ENCODE measurements at places on chromosomes 12 and 14.

DNA sequence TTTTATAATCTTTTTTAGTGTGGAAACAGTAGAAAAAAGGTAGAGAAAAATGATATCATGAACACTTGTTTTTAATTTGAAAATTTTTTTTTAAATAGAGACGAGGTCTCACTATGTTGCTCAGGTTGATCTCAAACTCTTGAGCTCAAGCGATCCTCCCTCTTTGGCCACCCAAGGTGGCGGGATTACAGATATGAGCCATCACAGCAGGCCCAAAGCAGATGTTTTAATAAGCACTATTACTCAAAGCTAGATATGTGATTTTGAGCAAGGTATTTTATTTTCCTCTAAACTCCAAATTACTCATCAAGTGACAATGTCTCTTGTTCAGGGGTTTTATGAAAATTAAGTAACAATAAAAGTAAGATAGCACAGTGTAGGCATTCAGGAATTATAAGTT, 10.7 kb upstream of the WDR89 start:
- no peak for DNase-seq

- no peak for DNase-seq
Observed at GRCh38 chr12:80813820-80814219, 97.1 kb downstream of the MYF5 start.

DNA sequence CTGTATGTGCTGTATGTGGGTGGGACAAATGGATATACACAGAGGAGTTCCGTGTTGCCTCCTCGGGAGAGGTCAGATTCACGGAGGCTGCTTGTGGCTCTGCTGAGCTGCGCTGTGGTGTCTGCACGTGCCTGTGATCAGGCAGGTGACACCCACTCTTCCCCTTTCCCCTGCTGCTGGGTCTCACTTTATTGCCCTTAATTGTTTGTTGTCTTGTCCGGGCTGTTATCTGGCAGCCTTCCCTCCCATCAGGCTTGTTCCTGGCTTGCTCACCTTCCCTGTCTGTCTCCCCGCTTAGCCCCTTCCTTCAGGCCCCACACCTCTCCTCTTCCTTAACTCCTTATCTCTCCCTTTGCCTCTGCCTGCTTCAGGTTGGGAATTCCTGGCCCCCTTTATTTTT, 13.5 kb downstream of the WNT5B start:
- peak; percentile 56 for DNase-seq

DNA sequence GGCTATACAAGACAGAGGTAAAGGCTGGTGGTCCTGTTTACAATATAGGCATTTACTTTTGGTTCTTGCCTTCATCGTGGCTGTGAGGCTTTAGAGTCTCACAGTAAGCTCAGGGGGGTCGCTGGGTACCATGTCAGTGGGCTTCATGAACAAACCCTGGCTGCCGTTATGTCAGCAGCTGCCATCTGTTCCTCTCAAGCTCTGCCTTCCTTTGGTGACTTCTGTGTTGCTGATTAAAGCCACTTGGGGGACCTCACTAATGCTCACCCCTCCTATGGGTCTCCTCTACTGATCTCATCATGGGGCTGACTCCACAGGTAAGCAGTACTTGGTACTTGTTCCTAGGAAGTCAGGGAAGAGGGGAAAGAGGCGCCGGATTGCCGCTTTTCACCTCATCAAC, 268.7 kb downstream of the TTC6 start:
- peak; percentile 29 for DNase-seq

- peak; percentile 55 for DNase-seq
Observed at GRCh38 chr12:71465796-71466195, 26.2 kb downstream of the LGR5 start.

- no peak for DNase-seq
Observed at GRCh38 chr12:118312578-118312977, 60.1 kb downstream of the TAOK3 start.

- DNase-seq = no peak
Observed at GRCh38 chr14:89723930-89724627, 230.5 kb downstream of the EFCAB11 start.

DNA sequence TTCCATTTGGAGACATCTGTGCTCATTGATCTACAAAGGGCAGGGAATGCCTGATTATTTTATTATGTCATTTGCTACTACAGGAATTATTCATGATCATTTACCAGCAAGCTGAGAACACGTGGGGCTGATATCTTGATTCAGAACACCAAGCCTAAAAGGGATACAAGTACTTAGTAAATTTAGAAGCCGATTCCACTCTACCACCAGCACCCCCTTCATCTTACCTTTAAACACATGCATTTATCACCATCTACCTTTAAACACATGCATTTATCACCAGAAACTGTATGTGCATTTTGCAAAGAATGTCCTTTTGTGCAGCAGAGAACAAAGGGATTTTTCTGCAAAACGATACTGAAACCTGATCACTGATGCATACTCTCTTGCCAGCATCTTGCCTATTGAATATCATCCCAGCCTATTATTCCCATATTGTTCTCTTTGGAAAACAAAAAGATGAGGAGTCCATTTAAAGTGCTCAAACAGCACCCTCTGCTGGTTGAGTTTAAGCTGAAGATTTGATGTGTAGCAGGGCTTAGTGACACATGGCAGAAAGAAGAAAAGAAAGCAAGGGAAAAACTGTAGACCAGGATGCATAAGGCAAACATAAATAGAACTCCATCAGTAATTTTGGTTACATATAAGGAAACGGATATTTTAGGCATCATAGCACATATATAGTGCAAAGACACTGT, 132.6 kb upstream of the PLEKHG7 start:
- peak; percentile 92 for DNase-seq

GRCh38 chr12:14601692-14602478, 34.2 kb upstream of the PLBD1 start:
- no peak for DNase-seq

DNA sequence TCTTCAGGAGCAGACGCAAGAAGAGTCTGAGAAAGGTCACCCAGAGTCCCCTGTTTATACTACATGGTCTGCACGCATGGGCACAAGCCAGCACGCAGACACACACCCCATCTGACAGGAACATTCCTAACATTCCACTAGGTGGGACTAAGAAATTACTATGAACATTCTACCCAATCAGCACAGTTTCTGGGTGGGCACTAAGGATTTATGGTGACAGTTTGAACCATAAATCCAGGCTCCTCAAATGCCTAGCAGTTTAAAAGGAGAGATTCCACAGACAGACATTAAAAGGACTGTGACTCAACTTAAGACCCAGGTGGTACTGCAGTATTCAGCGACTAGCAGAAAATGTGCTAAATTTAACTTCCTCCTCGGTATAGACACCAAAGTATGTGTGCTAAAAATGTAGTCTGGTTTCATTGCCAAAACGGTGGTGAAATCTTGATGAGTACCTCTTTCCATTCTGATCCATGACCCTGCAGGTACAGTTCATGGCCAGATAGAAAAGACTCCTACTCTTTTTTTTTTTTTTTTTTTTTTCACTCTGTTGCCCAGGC, 16.2 kb downstream of the ABHD4 start:
- no peak for DNase-seq

GRCh38 chr12:94211021-94211420, 62.6 kb downstream of the PLXNC1 start:
- DNase-seq = no peak

DNA sequence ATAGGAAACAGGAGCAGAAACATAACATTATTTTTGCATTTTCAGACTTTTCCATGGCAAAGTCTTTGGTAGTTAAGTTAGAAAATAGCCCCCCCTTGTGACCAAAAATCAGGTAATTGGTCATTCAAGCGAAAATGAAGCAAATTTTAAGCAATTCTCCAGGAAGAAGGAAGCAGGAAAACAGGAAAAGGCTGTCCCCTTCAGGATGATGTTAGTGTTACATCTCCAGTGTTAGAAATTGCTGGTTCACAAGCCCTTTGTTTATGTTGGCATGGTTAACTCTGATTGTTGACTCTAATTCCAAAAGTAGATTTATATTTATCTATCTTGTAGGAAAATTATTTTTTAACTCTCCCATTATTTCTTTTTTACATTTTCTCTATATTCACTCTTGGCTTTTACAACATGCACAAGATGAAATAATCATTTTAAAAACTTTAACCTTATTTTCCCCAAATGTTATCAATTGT, 18.8 kb upstream of the GAS2L3 start:
- peak; percentile 92 for DNase-seq

GRCh38 chr14:49362916-49363315, 223.3 kb downstream of the RPS29 start:
- DNase-seq = no peak

- DNase-seq = no peak
Observed at GRCh38 chr12:7758766-7759140, 6.3 kb upstream of the NANOGNB start.

GRCh38 chr12:101267111-101267510, 12.8 kb upstream of the UTP20 start:
- DNase-seq = no peak

DNA sequence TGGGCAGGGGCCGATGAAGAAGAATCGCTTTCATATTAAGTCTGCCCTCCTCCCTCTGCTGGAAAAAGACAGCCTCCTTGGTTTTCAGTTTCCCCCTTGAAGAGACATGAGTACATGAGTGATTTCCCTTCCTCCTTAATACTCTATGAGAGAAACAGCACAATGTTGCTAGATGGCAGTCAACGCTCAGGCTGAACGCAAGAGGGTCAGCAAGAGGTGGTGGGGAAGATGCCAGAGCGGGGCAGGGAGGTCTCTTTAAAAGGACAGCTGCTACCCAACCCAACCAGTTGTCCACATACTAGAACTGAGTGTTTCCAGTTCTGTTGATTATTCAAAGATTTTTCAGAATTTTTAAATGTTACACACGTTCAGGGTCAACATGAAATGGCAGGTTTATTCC, 22.8 kb downstream of the CRACR2A start:
- DNase-seq = no peak

- no peak for DNase-seq
Observed at GRCh38 chr12:98260276-98260675, 255.1 kb upstream of the TMPO start.

DNA sequence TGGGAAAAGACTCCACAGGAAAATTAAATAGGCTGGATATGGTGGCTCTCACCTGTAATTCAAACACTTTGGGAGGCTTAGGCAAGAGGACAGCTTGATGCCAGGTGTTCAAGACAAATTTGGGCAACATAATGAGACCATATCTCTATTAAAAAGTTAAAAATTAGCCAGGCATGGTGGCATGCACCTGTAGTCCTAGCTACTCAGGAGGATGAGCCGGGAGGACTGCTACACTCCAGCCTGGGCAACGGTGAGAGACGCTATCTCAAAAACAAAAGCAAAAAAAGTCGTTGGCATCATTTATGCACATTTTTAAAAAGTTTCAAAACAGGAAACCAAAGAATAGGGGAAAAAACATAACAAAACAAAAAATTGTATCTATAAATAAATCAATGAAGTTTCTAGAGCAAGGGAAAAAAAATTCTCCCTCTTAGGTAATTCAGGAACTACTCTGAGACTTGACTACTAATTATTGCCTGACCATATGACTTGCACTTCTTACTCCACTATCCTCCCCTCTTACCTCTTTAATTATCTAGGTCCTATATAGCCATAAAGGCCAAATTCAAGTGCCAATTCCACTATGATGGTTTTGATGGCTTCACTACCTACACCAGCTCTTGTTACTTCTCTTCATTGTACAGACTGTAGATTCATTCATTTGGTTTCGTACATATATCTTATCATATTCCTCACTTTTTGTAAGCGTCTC, 1.6 kb downstream of the METTL3 start:
- no peak for DNase-seq

DNA sequence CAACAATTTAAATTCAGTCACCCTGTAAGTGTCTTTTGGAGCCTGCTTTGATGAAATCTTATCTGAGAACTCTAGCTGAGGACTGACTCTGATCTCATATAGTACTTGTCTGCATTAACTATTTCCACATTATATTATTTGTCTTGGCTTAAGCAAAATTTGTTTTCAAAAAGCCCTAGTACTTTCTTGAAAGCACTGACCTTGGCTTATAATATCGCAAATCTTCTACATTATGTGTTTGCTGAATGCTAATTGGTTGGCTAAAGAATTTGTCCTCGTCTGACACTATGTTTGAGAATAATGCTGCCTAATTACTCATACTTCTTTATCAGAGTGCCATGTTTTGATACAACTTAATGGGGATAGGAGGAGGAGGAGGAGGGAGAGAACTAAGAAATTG, 46.9 kb upstream of the FLRT2 start:
- DNase-seq = peak; percentile 23

- DNase-seq = no peak
Observed at GRCh38 chr14:90132821-90133570, 71.2 kb downstream of the KCNK13 start.

DNA sequence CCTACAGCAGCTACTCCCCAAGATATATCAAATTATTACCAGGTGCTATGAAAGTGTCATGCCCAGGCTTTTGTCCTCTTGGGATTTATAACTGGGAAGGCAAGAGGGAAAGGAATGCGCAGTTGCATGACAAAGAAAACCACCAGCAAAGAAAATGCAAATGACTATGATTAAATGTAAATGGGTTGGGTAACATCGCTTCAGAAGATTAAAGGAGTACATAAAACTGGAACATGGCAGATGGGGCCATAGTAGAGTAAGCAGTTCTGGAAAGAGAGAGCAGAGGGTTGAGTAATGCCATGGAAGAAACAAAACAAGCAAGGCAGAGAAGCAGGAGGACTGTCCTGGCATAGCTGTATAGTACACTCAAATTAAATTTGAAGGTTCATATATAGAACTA, 493.1 kb downstream of the NOVA1 start:
- no peak for DNase-seq

DNA sequence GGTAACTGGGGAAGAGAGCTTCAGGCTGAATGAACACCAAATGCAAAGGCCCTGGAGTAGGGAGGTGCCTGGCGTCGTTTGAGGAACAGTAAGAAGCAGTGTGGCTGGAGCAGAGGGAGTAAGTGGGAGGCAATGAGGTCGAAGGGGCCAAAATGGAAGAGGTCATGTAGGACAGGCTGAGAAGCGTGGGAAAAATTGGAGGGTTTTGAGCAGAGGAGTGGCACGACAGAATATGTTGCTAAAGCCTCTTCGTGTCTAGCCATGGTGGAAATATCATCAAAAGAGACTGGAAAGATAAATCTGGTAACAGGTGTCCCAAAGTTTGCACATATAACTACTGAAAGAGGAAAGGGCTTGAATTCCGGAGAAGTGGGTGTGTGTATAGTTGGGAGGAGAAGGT, 1.9 kb downstream of the TRIM9 start:
- DNase-seq = peak; percentile 65

DNA sequence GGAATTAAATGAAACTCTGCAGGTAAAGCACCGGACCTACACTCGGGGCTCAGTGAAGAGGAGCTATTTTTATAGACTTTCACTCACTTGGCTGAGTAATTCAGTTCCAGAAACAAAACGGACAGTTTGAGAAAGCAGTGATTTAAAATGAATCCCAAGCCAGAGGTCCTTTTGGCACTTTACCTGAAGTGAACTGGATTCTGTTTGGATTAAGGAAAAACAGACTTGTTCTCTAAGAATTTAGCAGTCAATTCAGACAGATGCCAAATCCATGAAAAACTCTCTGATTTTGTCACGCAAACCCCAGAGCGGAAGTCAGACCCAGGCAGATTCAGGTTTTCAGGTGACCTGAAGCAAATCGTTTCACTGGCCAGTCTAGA, 4.9 kb upstream of the VASH1 start:
- no peak for DNase-seq

- DNase-seq = no peak
Observed at GRCh38 chr12:113159937-113160336, 10.4 kb downstream of the CFAP73 start.

All from NCI-H69 (cell line).